Bronchial epithelial cell (primary cell): ENCODE measurements at places on chromosomes 11 and 22.

DNA sequence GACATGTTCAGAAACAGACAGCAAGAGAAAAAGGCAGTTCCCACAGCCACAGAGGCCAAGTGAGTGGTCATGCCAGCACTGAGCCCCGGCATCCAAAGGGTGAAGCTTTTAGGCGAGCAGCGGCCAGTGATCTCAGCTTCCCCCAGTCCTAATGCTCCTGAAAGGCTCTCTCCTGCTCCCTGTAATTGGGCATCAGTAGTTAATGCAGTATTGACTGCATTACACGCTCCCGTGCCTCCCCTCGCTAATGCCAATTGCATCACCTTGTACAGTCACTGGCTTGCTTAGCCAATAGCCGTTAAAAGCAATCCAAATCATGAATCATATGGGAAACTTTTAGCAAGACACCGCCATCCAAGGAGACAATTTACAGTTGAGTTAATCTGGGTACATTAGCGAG is 4.9 kb downstream of the LMO1 start:
- DNase-seq: peak; percentile 68

- no peak for DNase-seq
These were observed 105.3 kb downstream of the ARFGAP2 start for GRCh38 chr11:47071341-47071740.

- DNase-seq: no peak
These were observed 78.3 kb downstream of the LRRC32 start for GRCh38 chr11:76592025-76592914.

DNA sequence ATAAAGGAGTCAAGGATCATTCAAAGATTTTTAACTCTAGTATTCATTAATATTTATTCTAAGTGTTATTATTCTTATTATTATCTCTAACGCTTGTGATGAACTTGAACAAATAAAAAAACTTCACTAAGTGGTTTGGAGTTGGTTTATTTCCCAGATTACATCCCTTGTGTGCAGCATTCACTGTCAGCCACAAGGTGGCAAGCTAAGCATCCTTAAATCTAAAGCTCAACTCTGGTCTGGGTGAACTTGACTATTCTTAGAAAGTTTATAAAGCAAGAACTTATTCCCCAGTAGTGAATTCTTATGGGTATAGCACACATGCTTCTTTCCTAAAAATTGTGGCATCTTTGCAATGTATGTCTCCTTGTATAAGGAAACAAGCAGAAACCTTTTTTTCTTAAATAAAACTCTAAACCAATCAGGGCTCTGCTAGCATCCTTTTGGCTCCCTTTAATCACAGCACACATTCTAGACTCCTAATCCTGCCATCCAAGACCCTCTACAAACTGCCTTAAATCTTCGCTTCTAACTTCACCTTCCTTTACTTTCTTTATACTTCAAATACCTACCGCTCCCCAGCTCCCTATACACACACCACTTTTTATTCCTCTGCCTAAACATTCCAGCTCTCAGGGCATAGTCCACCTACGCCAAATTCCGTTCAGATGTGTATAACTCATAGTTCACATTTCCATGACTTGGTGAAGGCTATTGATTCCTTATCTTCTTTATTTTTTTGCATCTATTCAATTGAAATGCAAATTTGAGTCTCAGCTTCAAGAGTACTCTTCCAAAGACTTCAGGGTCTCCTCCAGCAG is 1068.8 kb downstream of the DLG2 start:
- peak; percentile 47 for DNase-seq

GRCh38 chr11:10329935-10330334 is 25.1 kb downstream of the ADM start:
- peak; percentile 55 for DNase-seq

GRCh38 chr11:1261241-1262071 is 38.6 kb downstream of the MUC5B start:
- no peak for DNase-seq
